ENCODE measurements at places on chromosomes 2 and 18.

DNA sequence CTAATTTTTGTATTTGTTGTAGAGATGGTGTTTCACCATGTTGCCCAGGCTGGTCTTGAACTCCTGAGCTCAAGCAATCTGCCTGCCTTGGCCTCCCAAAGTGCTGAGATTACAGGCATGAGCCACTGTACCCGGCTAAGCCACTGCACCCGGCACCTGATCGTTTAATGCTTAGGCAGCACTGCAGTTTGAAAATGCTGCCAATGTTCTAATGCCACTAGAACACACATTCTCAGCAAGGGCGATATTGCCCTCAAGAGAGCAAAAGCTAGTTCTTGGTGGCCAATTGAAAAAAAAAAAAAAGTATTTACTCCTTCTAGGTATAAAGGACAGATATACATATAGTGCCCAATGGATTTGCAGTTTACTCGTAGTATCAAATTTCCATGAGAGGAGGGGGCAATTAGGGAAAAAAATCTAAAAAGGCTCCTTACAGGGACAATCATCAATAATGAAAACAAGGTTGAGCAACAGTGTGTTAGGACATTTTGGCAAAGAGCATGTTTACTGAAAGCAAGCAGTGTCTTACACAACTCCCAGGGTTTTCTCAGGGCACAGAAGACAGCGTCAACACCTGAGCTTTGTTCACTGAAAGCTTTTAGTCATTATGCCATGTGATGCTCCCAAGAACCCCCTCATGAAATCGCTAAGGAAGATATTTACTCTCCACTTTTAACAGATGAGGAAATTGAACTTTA, 199.9 kb upstream of the PKDCC start:
- DNase-seq, result no peak

DNA sequence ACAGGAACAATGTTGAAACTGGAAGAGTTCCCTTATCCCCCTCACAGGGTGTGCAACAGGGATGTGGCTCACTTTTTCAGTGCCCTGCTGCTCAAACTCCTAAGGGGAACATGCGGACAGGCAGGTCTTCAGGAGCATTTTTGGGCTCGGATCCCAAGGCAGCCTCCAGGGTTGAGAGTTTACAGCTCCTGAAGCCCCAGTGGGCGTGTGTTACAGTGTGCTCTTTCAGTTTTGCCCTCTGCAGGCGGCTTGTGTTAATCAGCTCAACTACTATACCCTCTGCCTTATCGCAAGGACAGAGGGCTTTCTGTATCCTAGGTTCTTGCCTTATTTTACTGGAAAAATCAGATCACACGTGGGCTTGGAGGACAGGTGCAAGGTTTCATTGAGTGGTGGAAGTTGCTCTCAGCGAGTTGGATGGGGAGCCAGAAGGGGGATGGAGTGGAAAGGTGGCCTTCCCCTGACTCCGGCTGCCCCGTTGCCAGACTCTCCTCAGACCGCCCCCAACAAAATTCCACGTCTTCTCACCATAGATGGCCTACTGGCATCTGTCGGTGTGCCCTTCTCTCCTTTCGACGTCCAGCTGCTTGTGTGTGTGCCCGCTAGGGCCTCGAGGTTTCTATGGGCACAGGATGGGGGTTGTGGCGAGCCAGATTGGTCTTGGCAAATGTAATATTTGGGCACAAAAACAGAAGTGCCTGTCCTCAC, 541.9 kb downstream of the TMX3 start:
- DNase-seq, result no peak

GRCh38 chr2:101698014-101698843, 722 bp downstream of the MAP4K4 start:
- DNase-seq, result no peak

DNA sequence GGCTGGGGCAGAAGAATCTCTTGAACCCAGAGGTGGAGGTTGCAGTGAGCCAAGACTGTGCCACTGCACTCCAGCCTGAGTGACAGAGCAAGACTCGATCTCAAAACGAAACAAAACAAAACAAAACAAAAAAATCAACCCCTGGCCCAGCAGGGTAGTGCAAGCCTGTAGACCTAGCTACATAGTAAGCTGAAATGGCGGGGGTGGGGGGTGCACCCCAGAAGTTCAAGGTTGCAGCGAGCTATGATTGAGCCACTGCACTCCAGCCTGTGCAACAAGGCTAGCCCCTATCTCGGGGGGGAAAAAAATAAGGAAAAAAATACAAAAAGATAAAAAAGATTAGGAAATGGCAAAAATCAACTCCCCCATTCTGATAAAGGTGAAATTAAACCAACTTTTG, 6.4 kb downstream of the ATL2 start:
- no peak for DNase-seq

DNA sequence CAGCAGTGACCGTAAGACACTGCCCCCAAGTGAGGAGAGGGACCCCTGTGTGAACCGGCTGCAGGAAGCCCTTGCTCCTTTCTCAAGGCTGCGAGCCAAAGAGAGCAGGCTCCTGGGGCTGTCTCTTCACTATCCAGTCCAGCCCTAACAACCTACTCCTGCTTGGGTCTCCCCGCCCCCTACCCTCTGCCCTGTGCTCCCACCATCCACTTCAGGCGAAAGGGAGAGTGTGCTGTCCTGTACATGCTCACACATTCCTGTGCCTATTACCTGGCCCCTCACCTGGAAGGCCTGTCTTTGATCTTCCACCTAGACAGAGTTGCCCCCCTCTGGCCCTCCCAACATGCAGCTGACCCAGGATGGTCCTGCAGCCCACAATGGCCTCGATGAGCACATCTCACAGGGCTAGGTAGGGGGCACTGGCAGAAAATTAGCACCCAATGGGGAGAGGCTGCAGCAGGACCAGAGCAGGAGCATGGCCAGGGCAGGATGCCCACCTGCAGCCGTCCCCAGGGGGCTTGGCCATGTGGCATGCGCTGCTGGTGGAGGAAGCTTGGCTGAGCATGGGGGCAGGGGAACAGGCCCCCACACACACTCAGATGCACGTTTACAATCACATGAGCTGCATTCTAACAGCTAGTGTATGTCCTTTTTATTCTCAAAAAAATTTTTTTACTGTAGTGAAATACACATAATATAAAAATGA, 93.5 kb downstream of the POLR1A start:
- no peak for DNase-seq
